ENCODE measurements at places on chromosomes 3 and 15.
A peak's percentile ranks its signal among the peaks of the same experiment; 100 is the strongest.

DNA sequence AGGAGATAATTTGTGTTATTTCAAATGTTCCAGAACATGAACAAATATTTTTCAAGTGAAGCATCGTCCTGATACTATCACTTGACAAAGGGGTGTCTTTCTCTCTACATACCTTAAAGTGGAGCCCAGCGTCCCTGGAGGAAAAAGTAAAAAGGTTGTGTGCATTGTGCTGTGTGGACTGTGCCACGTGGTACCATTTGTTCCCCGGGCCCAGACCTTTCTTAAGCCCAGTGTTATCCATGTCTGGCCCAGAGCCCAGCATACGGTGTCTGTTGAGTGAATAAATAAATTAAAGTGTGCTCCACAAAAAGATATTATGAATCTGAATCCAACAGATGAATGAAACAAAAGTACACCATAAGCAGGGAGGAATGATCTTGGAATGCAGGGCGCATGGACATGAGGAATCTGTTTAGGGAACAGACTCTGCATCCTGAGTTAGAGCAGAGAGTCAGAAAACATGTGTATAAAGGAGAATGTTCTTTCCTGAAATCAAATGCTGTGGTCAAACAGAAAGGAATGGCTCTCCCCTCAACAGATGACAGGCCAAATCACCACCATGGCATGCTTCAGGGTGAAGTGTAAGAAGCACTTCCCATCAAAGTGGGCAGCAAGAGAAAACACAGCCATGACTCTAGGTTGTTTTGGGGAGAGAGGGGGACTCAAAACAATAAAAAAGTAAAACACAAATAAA is 8.1 kb upstream of the PRSS50 start:
- DNase-seq: no peak

- DNase-seq: no peak
These were observed 285.0 kb upstream of the LYSMD4 start for GRCh38 chr15:100018191-100018590.

- DNase-seq: no peak
These were observed 26.3 kb downstream of the FEM1B start for GRCh38 chr15:68303560-68304436.

DNA sequence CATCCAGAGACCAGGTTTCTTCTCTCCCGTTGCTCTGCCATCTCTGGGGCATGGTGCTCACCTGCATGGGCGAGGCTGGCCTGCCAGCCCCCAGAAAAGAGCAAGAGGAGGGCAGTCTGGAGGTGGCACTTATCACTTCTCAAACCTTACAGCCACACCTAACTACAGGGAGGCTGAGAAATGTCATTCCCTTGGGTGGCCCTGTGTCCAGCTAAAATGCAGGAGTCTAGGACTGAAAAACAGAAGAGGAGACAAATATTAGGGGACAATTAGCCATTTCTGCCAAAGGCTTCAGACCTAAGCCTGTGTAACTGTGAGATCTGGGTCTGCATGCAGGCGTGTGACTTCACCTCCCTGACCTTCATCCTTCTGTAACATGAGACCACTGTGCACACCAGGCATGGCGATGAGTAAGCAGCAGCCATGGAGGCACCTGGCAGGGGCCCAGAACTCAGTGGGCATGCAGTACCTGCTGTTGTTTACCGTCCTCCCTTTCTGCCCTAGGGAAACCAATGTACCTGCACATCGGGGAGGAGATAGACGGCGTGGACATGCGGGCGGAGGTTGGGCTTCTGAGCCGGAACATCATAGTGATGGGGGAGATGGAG is 83.4 kb downstream of the MESD start:
- DNase-seq: no peak

DNA sequence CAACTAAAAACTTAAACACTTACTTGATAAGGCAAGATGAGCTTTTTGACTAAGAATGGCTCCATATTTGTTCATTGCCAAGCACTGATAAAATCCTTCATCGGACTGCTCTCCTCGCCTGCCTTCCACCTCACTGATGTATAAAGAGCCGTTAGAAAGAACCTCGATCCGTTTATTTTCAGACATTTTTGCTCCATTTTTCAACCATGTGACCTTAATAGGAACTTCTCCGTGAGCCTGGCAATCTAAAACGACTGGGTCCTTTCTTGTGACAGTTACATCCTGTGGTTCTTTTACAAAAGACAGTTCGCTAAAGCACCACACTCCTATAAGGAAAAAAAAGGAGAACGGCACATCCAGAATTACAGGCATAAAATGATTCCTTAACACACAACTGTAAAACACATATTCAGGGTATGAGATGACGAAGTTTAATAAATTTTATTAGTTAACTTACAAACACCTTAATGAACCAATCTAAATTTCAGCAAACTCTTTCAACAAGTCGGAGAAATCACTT is 2.5 kb downstream of the PRTG start:
- no peak for DNase-seq

- no peak for DNase-seq
These were observed 101.6 kb downstream of the MOBP start for GRCh38 chr3:39569095-39569494.

- peak; percentile 14 for DNase-seq
These were observed 195.4 kb downstream of the FMN1 start for GRCh38 chr15:32998979-32999672.

- DNase-seq: no peak
These were observed 121.6 kb upstream of the VEPH1 start for GRCh38 chr3:157624801-157625200.

DNA sequence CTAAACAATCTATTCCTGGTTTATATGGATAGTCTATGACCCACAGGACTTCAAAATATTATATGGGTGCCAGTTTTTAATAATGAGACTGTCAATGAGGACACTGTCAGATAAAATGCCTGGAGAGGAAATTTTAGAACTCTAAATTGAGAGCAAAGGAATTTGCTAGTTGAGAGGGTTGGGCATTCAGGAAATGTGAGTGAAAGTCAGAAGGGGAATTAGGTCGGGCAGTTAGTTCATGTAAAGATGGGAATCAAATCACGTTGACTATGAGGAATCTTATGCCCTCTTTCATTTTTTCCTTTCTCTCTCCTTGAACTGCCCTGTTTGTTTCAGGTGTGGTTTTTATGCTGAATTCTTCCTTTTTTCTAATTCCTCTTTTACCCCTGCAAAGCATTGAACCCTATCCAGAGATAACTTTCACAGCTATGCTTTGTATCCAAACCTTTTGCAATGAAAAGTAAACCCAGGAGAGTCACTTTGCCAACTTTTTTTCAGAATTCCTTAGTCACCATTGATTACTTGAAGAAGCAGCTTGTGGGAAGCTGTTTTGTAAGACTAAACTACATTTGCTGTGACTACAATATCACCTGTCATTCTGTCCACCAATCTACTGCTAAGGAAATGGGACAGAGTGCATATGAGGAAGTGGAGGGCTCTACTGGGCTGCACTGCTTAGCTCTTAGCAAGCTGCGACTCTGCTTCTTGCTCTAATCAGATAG is 27.8 kb downstream of the CHP1 start:
- DNase-seq: no peak

DNA sequence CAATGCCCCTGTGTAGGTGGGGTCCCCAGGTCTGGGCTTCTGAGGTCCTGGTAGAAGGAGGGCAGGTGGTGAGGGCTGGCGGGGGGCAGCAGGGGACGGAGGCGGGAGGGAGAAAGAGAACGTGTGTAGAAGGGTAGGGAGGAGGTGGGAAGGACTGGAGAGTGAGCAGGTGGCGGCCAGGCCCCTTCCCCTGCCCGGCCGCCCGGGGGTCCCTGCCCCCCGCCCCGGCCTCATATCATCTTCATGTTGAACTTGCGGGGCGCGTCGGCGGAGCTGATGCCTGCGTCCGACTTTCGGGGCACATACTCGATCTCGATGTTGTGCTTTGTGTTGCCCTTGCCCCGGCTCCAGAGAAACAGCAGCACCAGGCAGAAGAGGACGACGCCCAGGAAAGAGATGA is 18.9 kb downstream of the LINGO1 start:
- no peak for DNase-seq

GRCh38 chr3:46321461-46322104 is 32.3 kb upstream of the CCR2 start:
- no peak for DNase-seq

- peak; percentile 54 for DNase-seq
These were observed 230.9 kb upstream of the FEZF2 start for GRCh38 chr3:62604298-62604697.

GRCh38 chr3:136905549-136905948 is 43.5 kb downstream of the NCK1 start:
- DNase-seq: no peak

GRCh38 chr3:157759311-157759710 is 256.1 kb upstream of the VEPH1 start:
- no peak for DNase-seq

- no peak for DNase-seq
These were observed 199.4 kb upstream of the ARRDC4 start for GRCh38 chr15:97761110-97761509.

DNA sequence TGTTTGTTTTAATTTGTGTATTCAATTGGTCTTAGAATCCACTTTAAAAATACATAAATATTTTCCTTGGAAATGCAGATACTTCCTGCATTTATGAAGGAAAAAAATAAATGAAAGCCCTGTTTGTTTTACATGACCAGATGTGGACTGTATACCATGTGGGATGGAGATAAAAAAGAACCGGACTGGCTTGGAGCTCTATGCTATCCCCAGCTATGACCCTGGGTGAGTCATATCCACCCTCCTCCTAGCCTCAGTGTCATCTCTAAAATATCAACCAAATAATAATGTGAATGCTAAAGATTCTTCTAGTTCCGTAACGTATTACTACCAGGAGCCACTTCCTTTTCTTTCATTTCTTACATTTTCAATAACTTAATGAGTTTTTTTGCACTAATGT is 44.5 kb upstream of the PDZRN3 start:
- DNase-seq: peak; percentile 59

DNA sequence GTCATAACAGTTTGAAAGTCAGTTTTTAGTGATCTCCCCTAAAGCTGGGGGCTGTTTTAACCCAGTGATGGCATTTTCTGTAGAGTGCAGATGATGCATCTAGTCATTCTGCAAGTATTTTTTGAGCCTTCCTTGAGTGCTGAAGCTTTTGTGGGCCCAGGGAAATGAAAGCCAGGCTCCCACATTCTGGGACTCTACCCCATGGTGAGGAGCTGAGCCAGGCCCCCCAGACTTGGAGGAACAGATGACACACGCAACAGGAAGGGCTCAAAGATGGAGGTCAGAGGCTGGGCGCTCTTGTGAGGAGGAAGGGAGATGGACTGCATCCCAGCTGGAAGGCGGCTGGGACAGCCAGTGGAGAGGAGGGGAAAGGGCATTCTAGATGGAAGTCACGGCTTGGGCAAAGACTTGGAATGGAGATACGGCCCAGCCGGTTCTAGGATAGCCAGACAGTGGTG is 40.8 kb downstream of the MRAS start:
- peak; percentile 14 for DNase-seq

- no peak for DNase-seq
These were observed 269.4 kb upstream of the SUCLG2 start for GRCh38 chr3:67923796-67924195.

DNA sequence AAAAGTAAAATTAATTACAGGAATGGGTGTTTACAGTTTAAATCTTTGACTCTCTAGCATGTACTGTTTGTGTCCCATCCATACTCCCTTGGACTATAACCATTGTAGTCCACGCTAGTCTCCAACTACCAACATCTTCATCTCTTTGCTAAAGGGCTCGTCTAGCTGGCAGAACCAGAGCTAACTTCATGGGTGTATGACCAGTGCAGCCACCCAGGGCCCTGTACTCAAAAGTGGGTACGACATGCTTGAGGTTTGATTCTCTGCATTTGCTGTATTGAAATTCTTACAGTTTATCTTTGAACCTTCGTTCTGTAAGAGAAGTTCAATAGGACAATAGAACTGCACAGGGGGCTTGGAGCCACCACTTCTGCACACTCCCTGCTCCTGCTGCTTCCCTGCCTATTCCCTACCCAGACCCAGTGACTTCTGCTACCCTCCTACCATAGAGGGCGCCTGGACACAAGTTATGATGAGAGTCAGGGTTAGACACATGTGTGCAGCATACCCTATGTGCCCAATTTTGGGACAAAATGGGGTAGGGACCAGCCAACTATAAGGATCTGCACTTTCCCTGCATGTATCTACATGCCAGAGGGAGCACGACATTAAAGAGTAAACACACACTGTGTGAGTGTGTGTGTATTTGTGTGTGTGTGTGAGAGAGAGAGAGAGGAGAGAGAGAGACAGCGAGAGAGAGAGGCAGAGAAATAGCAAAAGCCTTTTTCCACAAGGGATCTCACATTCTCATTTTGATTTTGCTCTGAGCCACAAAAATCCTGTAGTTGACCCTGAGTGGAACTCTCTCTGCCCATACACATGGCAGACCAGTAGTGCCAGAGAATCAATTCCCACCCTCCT is 59.0 kb upstream of the NECTIN3 start:
- no peak for DNase-seq

DNA sequence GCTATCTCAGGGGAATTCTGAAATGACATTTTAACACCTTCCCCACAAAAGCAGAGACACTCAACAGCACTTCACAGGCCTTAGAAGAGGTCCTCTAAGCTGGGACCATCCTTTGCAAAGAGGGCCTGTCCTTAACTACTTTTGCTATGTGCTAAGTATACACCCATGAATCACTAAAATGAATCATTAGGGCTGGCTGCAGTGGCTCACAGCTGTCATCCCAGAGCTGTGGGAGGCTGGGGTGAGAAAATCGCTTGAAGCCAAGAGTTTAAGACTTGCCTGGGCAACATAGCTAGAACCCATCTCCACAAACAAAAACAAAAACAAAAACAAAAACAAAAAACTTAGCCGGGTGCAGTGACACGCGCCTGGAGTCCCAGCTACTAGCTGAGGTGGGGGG is 53.9 kb upstream of the MELTF start:
- peak; percentile 71 for DNase-seq

- no peak for DNase-seq
These were observed 30.2 kb downstream of the LYSMD4 start for GRCh38 chr15:99702895-99703602.

GRCh38 chr3:79937567-79937966 is 169.8 kb upstream of the ROBO1 start:
- DNase-seq: no peak

DNA sequence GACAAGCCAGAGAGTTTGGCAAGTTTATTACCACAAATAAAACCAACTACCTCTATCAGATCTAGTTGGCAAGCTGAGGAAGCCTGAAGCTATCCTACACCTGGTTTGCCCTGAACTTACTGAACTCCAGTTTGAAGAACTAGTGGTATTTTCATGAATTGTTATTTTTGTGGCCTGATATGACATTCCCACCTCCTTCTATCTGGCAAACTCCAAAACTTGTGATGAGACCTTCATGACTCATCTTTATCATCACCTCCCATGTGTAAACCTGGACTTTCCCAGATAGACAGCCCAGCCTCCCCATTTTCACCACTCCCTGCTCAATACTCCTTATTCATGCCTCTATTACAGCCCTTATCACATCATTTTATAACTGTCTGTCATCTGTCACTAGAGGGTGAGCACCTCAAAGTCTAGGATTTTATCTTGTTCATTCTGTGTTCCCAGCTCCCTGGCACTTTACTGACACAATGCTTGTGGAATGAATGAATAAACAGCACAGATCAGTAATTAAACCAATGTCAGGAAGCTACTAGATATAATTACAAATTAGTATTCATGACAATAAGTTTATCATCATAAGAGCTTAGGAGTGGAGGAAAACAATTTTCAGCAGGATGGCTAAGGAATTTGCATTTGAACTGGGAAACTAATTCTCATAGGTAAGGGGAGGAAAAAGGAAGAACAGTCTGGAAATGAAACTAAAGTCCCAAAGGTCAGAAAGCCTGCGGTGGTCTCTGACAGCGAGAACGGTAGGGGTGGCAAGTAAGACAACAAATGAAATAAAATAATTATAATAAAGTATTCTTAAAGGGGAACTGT is 13.2 kb upstream of the TRANK1 start:
- DNase-seq: peak; percentile 63

Measured in GM03348 (cell line).